Right lobe of liver (tissue), 6 donors: ENCODE measurements at places on chromosomes 3 and 15. TPM values are rescaled to one million over a fixed set of nuclear protein-coding genes. Genes with fewer than 3 reads are reported as not detected.

Gene IQCF5
- total RNA-seq, result not detected

Gene ITGA11
- total RNA-seq, result 0.55 TPM

GRCh38 chr3:47014036-47014435 lies 34.6 kb downstream of the NBEAL2 start:
- DNase-seq, result no peak

DNA sequence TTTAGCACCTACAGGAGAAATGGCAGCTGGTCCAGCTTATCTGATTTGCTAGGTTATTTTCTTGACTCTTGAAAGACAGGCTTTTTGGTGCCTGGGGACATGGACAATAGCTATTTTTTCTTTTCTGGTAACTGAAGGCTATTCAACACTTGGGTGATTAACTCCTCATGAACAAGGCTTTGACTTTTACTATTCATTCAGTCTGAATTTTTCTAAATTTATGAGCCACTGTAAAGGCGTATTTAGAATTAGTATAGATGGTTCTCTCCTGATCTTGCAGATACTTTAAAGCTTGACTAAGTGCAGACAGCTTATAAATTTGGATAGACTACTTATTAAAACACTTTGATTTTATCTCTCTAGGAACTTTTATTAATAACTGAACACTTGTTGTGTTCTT lies 18.4 kb upstream of the GFM1 start:
- DNase-seq, result no peak

GRCh38 chr3:195172039-195172684 lies 98.8 kb downstream of the XXYLT1 start:
- no peak for DNase-seq
